Hepatocyte (in vitro differentiated cells): ENCODE measurements at places on chromosomes 6 and 20.

GRCh38 chr6:137775720-137776119 is 91.3 kb upstream of the TNFAIP3 start:
- DNase-seq: no peak

DNA sequence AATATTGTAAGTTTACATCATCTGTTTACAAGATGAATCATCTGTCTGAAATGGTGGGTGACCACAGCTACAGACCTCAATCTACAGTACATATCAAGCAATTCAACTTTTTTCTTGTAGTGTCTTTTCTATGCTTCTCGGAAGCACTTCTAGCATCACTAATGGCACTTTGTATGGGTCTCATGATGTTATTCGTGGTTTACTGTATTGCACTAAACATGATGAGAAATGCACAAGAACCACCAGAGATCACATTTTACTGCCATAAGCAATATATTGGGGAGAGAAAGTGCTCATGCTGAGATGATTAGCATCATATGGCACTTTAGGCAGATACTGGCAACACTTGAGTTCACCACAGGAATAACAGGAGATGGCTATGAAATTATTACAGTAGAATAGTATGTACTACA is 15.4 kb upstream of the BTBD3 start:
- DNase-seq: no peak

- no peak for DNase-seq
Observed at GRCh38 chr20:59221707-59222252, 58.2 kb downstream of the ZNF831 start.

DNA sequence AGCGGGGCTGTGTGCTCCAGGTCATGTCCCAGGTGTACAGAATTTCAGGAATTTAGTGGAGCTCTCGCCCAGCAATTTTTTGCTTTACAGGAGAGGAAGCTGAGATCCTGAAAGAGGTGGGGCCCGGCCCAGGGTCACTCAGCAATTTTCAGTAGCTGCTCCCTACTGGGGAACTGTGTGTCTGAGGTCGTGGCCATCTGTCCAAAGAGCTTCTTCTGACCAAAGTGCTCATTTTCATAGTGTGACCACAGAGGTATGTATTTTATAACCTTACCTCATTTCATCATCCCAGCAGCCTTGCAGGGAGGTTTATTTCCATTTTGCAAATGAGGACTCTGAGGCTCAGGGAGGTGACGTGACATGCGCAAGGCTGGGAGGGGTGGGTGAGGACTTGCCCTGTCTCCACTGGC is 46.3 kb downstream of the FAM209B start:
- DNase-seq: no peak

GRCh38 chr6:34887753-34888513 is at the start of gene TAF11:
Gene TAF11, minus strand, starts transcription at chr6:34888042. Its CDS starts 85 bp downstream, at chr6:34887957.
- peak; percentile 97 for DNase-seq

GRCh38 chr20:59014680-59015389 is 4.4 kb upstream of the TUBB1 start:
- no peak for DNase-seq

DNA sequence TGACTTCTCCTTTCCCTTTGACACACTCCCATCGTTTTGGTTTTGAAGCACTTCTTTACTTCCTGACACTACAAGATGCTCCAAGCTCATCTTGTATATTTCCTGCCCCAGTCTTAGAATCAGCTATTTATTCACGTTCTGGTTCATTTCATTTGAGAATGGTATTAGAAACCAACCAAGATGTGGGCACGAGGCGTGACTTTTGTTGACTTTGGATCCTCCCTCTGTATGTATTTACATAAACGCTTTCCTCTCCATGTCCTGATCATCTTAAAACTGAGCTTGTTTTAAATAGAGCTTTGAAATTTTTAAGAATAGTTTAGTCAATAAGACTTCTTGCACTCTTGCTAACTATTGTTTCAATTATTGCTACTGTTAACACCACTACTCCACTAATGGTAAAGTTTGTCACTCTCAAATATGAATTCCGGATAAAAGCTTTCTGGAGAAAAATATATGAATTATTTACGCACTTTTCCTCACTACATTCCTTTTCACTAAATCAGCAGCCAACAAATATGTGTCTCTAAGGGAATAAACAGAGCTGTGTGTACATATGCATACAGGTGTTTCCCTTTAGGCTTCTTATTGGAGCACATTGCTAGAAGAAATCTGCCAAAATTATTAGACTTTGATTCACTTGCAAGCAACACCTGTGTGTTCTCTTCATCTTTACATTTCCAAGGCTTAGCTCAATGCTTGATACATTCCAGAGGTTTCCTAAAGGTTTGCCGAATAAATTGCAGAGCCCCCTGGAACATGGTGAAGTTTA is 77.3 kb upstream of the TMEM244 start:
- no peak for DNase-seq

DNA sequence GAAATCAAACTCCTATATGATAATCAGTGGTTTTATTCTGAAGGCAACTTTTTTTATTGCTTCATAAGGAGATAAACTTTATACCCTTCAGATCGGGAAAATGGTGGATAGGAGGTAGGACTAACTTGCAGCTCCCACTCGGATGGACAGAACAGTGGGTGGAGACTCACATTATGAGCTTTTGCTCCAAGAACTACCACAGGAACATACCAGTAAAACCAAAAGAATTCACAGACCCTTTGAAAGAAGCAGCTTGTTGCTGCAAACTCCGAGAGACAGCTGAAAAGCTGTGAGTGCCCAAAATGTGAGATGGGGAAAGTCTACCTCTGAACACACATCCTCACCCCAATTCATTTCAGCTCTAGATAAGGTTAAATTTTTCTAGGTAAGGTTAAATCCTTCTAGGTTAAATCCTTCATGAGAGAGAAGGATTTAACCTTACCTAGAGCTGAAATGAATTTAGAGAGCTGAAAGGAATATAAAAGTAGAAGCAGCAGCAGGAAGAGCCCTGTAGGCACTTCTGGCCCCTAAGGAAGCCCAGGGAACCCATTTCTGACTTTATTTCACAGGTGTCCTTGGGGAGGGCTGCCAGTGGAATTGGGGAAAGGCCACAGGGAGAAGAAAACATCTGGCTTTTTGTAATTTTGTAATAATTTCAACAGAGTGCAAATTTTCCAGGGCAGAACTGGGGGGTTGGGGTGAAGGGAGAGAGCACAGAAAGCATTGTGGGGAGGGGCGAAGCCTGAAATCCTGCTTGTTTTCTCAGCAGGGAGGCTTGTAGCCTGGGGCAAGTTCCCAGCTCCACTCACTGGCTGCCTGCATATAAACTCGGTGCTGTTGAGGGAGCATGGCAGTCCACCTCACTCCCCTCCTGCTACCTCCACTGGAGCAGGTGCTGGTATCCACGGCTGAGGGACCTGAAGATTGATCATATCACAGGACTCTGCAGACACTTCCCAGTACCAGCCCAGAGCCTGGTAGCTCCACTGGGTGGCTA is 65.9 kb upstream of the HCRTR2 start:
- DNase-seq: no peak

DNA sequence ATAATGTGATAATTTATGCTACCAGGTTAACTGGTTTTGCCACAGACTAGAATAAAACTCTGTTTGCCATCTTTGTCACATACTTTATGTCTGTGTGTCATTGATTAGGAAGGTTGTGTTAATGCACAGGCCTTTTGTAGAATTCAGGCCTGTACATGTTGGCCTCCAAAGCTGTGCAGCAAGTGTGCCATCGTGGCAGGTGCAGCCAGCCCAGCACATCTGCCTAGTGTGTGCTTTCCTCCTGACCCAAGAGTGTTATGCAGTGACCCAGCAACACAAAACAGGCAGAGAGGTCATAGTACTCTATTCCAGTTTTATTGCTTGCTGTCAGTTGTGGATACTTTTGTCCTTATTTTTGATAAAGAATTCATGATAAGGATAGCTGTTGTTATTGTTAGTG is 3.7 kb downstream of the MAP3K4 start:
- no peak for DNase-seq

DNA sequence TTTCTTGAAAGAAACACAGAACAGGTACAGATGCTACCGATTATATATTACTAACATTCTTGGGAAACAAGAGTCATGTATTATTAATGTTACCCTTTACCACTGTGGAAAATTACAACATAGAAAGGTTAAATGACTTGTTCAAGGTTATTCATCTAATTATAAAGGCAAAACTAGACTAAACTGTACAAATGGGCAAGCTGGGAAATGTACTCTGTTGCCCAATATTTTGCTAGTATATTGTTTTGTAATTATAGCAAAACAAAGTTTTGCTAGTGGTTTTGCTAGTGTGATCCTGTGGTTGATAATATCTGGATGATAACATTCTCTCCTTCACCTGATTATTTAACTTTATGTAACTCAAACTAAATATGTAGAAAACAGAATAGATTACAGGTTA is 96.5 kb downstream of the TINAG start:
- no peak for DNase-seq

DNA sequence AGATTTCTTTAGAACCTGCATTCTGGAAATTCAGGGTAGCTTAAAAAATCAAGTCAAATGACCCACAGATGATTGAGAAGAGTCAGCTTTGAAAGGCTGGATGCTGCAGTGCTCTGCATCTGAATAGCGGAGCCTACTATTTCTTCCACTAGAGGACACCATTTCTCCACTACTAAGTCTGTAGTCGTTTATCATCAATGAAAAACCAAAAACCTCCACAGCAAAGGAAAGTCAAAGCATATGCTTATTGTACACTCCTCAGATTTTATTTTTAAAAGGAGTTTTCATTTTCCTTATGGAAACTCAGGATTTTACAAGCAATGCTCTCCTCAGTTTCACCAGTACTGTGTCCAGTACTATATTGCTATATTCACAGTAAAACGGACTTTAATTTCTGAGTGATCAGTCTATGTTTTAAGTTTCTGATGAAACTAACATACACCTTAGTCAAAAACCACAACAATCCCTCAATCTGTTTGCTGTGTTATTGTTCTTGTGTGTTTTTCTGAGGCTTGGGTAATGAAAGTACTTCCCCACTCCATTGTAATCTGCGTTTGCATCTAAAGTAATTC is 50.5 kb upstream of the ENPP5 start:
- peak; percentile 69 for DNase-seq

GRCh38 chr6:134299236-134299635 is 18.7 kb downstream of the SGK1 start:
- DNase-seq: peak; percentile 40

GRCh38 chr6:122871079-122871478 is 82.0 kb downstream of the SMPDL3A start:
- DNase-seq: no peak

GRCh38 chr6:99364026-99364425 is 14.6 kb upstream of the FAXC start:
- no peak for DNase-seq

DNA sequence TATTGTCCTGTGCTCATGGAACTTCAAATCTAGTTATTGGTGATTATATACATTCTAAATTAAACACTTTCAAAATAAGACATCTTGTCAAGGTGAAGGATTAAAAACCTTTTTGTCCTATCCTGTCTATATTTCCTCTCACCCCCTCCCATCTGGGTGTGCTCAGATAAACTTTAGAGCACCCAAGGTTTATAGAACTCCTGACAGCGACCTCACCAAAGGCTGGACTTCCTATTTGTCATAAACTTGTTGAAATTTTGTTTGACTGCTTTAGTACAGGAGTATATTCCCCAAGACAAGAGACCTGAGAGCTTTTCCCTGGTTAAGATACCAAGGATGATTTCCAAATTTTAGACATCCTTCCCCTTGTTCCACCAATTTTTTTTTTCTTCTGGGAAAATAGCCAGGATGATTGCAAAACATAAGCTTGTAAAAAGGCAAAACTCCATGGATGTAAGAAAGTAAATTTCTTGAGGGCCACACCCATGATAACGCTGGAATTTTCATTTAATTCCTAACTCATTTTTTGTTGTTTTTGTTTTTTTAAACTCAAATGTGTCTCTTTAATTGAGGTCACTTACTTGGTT is 33.0 kb downstream of the CARMIL1 start:
- DNase-seq: no peak

DNA sequence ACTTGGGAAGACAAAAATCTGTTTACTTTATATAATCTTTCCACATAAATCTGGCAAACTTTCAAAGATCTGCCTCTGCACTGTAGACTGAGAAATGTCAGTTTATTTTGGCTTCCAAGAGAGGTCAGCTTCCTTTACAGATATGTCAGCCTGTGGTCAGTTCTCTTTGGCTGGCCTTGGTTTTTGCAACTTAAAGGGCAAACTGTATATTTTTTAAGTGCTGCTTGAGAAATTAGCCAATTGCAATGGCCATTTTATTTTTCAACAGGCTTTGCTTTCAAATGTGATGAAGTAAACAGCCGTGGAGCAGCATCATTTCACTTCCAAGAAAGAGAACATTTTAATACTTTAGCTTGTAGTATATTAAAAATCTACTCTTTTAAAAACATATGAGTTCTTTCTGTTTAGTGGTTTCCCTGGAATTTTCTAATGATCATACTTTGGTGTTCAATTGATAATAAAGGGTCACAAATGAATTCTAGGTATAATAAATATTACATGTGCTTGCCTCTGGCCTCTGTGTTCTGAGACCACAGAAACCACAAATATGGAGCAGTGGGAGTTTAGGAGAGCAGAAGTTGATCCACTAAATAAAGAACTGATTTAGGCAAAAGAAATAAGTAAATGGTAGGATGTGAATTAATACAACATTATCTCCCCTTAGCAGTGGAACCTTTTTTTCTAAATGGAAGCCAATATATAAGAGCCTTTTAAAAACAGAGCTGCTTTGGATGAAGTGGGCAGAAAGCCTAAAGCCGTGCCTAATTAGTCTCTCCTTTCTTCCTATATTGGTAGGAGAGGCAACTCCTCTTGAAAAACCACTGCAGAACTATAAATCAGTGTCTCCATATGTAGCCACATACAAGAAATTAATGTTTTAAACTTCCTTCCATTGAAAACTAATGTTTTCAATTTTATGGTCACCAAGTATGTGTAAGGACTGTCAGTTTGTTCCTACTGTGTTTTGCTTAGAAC is 16.2 kb downstream of the ADGRB3 start:
- no peak for DNase-seq

GRCh38 chr6:40077315-40077714 is 143.1 kb upstream of the MOCS1 start:
- DNase-seq: no peak

DNA sequence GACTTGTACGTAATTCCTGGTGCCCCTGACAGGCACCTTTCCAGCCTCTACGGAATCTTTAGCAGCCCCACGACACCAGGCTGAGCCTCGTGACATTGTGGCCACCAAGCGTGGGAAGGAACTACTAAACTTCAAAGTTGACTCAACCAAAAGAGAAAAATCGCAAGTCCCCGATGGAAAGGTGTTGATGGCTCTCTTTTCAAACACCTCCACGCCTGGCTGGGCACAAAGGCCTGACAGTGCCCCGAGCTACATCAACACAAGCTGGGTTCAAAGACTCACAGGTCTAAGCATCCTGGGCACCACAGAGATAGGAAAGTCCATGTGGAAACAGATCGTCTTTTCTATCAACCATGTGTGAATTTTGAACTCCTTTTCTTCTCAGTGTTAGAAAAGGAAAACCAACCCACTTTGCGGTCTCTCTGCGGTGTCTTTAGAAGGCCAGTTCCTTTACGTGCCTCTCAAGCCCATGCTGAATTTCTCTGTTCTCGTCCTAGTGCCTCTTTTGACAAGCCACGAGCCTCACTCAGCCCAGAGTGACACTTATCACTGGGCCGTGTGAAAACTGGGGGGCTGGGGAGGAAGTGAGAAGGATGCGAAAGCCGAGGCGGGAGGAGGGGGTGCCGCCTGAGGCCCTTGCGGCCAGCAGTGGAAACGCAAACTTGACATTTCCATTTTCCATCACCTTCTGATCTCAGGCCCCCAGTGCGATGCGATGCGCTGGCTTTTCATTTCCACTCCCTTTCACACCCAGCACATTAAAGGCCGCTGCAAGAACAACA is 59.4 kb downstream of the GFOD1 start:
- no peak for DNase-seq

- no peak for DNase-seq
Observed at GRCh38 chr20:62215020-62215990, 4.8 kb downstream of the HRH3 start.

GRCh38 chr20:59805786-59806577 is 127.5 kb downstream of the SYCP2 start:
- no peak for DNase-seq
